ENCODE measurements at places on chromosomes 3 and 15.

GRCh38 chr3:54736459-54736858, 191.4 kb downstream of the LRTM1 start:
- DNase-seq: no peak

DNA sequence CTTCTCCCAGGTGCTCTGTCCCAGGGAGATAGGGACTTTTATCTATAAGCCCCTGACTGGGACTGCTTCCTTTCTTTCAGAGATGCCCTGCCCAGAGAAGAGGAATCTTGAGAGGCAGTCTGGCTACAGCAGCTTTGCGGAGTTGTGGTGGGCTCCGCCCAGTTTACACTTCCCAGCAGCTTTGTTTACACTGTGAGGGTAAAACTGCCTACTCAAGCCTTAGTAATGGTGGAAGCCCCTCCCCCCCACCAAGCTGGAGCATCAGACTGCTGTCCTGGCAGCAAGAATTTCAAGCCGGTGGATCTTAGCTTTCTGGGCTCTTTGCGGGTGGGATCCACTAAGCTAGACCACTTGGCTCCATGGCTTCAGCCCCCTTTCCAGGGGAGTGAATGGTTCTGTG, 253.8 kb upstream of the ARL6 start:
- no peak for DNase-seq

DNA sequence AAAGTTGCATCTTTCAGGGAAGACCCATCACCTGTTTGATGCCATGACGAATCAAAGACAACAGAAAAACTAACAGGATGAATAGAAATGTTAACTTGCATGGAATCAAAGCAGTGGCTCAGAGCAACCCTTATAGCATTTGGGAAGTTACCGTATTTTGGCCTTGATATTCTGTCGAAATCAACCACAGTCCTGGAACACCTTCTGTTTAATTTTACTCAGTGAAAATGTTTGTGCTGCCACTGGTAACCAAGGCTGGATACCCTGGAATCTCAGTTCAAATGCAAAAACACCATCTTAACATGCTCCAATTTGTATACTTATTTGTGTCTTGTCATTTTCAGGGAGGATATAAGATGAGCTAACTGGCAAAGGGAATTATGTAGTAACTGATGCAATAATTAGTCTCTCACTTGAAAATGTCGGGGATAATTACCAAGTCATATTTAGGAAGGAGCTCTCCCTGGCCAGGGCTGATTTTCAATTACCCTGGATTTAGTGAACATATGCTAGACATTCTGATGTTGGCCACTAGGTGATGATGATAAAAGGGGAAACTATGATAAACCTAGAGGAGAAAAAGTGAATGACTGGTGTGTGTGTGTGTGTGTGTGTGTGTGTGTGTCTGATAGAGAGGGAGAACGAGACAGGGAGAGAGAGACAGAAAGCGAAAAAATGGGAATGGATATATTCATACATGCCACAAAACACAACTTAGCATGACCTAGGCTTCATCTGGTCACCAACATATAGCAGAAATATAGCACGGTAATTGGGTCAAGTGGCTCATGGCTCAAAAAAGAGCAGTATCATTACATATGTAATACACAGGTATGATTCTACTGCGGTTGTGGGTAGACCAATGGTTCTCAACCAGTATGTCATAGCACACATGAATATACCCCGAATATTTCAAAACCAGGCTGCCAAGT, 19.0 kb upstream of the PRICKLE2 start:
- no peak for DNase-seq

GRCh38 chr3:150521463-150521862, 24.8 kb downstream of the SERP1 start:
- DNase-seq: no peak

- no peak for DNase-seq
Measured at GRCh38 chr3:148790370-148790769, 37.2 kb upstream of the CPB1 start.

- DNase-seq: no peak
Measured at GRCh38 chr3:186669378-186670084, 3.7 kb downstream of the HRG start.

DNA sequence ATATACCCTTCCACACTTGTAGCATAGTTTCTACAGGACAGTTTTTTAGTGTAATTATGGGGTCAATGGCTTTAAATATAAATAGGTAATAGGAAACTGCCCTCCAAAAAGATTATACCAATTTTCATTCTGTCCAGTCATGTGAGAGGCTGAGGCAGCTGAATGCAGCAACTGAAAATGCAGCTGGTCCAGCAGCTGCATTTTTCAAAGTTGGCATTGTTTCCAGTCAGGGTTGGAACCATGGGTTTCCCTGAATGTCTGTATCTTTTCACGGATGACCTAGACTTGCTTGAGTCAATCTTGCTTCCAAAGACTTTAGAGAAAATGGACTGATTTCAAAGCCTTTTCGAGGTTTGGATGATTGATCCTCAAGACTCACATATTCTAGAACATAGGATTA, 9.9 kb upstream of the KNL1 start:
- DNase-seq: no peak

- no peak for DNase-seq
Measured at GRCh38 chr15:67422296-67422695, 98.6 kb upstream of the C15orf61 start.

GRCh38 chr15:62624547-62625378, 417.8 kb upstream of the TPM1 start:
- DNase-seq: peak; percentile 56

- no peak for DNase-seq
Measured at GRCh38 chr3:54649551-54649950, 278.3 kb downstream of the LRTM1 start.

- DNase-seq: no peak
Measured at GRCh38 chr15:84653584-84653909, 536 bp downstream of the WDR73 start.

DNA sequence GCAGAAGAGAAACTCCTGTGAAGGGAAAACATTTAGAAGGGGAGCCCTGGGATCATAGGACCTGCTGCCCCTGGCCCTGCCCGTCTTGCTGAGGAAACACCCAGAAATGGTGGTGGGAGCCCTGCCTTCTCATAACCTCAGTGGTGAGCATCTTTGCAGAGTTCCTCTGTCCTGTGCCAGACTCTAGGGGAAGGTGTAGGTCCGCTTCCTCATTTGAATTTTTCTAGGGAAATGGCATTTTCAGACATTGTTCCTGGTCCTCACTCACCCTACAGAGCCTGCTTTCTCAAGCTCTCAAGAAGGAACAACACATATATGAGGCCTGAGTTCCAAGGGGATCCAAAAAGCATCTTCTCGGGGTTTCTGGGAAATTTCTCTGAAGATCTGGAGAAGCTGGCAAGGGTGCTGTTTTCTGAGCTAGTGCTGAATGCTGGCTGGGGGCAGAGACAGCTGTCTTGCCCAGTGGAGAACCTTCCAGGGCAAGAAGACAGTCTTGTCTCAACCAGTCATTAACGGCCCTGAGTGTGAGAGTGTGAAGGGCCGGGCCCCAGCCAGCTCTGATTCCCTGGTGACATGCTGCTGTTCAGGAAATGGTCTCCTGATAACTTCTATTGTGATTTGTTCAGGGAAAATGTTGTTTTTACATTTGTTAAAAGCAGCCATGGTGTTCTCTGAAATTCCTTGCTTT, 283.1 kb upstream of the LRRFIP2 start:
- no peak for DNase-seq

DNA sequence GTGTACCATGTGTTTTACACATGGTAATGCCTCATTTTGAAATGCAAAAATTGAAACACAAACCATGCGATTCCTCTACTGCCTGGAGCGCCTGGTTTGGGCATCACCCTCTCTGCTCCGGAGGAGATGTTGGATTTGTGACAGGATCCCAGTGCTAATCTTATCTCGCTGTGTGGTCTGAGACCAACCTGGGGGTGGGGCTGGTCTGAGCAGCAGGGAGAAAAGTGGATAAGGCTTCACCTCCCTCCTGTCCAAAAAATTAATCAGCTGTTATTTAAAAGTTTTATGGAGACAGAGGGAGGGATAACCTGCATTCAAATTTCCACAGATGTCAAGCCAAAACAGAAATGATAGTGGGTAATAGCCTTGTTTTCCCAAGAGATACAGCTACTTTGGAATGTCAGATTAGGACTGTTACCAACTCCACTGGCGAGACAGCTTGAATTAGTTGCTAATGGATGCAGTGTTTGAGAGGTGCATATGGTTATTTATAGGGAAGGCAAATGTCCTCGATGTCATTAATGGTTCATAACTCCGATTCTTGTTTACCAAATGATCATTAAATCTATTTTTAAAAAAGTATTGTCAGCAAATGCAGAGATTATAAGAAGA, 54.0 kb upstream of the SKOR1 start:
- no peak for DNase-seq
